ENCODE measurements at places on chromosomes 2 and 18.

- no peak for DNase-seq
Observed at GRCh38 chr2:134982603-134983002, 64.0 kb downstream of the CCNT2 start.

DNA sequence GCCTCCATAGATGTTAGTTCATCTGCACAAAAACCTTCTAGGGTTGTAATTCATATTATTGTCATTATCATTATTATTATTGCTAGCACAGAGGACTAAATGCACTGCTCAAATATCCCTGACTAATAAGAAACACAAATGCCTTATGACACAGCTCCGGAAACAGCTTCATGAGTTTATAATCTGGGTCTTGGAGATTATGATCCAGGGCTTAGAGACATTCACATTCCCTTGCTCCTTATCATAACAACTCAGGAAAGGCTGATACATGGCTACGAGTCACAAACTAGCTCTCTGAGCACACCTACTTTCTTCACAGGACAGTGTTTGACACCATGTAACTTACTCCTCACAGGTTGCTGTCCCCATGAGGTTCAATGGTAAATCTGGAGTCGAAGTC lies 102.2 kb upstream of the TTC39C start:
- DNase-seq: peak; percentile 54

DNA sequence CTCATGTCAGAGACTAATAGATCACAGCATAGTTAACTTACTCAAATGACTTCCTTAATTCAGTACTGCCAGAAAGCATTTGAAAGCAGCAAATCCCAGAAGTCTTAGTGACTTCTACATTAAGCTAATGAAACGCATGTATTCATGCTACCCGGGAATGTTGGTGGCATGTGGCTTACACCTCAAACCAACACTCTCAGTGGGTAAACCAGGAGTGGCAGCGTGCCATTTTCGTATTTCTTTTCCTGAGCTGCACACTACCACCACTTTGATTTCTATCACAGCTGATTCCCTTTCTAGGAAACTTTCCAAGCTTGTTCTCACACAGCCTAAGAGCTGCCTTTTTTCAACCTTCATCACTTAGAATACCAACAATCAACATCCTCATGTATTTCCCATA lies 646.6 kb downstream of the NRXN1 start:
- DNase-seq: no peak

GRCh38 chr18:66328296-66328878 lies 275.5 kb downstream of the CDH19 start:
- no peak for DNase-seq

- no peak for DNase-seq
Observed at GRCh38 chr2:196290569-196290968, 119.2 kb upstream of the STK17B start.

- no peak for DNase-seq
Observed at GRCh38 chr2:136051001-136051724, 65.7 kb upstream of the DARS1 start.

- no peak for DNase-seq
Observed at GRCh38 chr18:48528861-48529260, 10.0 kb upstream of the CTIF start.

- DNase-seq: no peak
Observed at GRCh38 chr18:356778-357177, 88.9 kb upstream of the THOC1 start.

- DNase-seq: peak; percentile 5
Observed at GRCh38 chr2:39632876-39633275, 32.8 kb upstream of the TMEM178A start.

GRCh38 chr2:37558623-37559022 lies 112.8 kb downstream of the CDC42EP3 start:
- no peak for DNase-seq

All from lung microvascular endothelial cell (primary cell).